ENCODE measurements at places on chromosomes 1 and 21.

GRCh38 chr1:89966656-89967055 is 28.3 kb upstream of the ZNF326 start:
- no peak for DNase-seq

DNA sequence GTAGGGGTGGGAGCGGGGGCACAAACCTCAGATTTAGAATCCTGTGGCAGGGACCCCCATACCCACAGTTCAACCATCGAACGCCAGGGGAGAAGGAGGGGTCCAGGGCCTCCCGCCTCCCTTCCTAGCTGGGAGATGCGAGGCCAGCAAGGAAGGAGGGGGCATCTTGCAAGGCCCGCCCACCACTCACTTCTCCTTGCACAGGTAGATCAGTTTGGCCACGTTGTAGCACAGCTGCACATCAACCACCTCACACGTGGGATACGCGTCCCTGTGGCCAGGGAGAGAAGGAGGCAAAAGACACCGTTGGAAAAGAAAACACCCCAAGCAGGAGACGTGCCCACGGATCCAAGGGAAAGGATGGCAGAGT is 19.6 kb downstream of the TMEM63A start:
- DNase-seq, result no peak

DNA sequence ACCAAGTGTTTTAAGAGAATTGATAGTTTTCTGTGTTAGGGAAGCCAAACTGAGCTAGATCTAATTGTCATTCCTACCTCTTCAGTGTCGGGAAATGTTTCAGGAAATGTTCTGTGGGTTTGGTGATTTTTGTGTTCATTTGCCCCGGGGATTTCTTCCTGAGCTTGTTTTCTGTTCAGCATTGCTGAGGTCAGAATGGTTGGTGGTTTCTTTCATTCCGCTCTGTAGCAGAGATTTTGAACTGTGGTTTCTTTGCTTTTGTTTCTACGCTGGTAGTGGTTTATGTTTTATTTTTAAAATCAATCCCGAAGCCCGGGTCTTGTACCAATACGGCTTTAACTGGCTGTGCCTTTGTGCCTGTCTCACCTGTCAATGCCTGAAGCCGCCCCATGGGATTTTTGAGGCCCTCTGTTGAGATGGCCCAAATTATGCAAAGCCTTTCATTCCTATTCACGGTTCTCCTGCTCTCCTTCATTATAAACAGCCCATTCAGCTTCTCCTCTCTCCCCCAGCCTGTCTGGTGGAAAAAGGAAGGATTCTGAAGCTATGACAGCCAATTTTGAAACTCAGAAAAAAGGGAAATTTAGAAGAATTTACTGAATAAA is 417.2 kb upstream of the KAZN start:
- DNase-seq, result no peak

GRCh38 chr1:61124696-61125095 is 42.3 kb downstream of the NFIA start:
- DNase-seq, result no peak

- no peak for DNase-seq
Measured at GRCh38 chr21:41216486-41216885, 48.5 kb downstream of the BACE2 start.

- no peak for DNase-seq
Measured at GRCh38 chr1:245434280-245434679, 279.5 kb downstream of the KIF26B start.

GRCh38 chr1:230127105-230128054 is 60.3 kb downstream of the GALNT2 start:
- no peak for DNase-seq

GRCh38 chr1:178571807-178572206 is 58.9 kb downstream of the TEX35 start:
- no peak for DNase-seq

GRCh38 chr1:151362308-151363155 is 10.0 kb downstream of the SELENBP1 start:
- DNase-seq, result no peak

DNA sequence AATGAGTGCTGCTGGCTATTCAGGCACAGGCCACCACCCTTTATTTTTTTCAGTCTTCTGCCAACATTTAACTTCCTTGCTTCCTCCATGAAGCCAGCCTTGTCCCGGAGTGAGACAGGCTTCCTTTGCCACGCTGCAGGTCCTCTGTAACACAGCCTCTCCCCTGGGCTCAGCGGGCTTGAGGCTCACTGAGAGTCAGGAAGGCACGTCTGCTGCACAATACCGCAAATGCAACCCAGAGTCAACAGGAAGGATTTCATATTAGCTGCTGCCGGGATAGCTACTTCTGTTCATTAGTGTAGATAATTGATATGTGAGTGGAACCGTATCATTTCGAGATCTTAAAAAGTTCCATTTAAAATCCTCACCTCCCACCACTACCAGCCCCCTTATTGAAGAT is 22.5 kb downstream of the MYOG start:
- no peak for DNase-seq

DNA sequence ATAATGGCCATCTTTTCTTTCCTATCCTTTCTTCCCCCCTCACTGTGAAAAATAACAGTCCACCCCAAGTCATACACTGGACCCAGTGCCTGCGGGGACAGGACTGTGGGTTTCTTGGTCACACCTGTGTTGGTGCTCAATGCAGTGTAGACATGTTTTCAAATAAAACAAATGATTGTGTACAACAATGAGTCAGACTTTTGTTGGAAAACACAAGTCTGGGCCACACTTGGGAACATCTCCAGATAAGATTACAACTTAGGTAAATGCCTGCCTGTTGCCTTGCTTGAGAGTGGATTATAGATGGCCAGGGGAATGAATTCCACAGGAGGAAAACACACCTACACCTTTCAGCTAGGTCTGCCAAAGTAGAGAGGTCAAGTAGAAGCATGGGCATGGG is 34.1 kb downstream of the PDPN start:
- DNase-seq, result no peak

- DNase-seq, result peak; percentile 94
Measured at GRCh38 chr1:226061841-226062557, 517 bp upstream of the H3-3A start.

All from lung (tissue), 17 donors.